NK-92 treated with Interleukin-12 subunit alpha and Interleukin-12 subunit beta, amount 100 ng/mL, for 24 hours (cell line): ENCODE measurements at places on chromosomes 13 and 19.
A peak's percentile ranks its signal among the peaks of the same experiment; 100 is the strongest.

DNA sequence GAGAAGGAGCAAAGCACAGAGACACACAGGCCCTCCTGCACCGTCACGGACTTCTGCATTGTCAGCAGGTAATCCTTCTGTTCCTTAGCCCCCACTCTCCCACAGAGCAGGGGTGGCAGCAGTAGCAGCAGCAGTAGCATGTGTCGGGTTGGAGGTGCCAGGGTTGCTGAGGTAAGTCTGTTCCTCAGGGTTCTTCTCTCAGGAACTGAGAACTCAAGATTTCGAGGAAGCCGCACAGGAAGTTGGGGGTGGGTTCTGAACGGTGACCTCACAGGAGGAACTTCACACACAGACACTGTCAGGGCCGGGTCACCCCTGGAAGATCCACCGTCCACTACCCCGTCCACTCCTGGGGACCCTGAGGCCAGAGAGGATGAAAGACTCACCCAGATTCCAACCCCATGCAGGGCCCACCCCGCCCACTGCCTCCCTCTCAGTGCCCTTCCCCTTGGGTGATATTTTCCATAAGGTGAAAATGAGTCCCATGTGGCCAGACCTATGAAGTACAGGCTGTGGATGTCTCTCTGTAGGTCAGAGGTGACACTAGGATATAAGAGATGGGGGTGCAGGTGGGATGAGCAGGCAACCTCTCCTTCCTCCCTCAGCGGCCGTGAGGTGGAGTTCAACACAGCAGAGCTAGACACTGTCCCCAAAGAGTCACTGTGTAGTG lies at the start of gene SIGLEC12:
Gene SIGLEC12, minus strand, starts transcription at position 207 of the 670 bp plus-strand sequence. Its CDS starts 67 bp downstream, at position 140.
- DNase-seq, result no peak

DNA sequence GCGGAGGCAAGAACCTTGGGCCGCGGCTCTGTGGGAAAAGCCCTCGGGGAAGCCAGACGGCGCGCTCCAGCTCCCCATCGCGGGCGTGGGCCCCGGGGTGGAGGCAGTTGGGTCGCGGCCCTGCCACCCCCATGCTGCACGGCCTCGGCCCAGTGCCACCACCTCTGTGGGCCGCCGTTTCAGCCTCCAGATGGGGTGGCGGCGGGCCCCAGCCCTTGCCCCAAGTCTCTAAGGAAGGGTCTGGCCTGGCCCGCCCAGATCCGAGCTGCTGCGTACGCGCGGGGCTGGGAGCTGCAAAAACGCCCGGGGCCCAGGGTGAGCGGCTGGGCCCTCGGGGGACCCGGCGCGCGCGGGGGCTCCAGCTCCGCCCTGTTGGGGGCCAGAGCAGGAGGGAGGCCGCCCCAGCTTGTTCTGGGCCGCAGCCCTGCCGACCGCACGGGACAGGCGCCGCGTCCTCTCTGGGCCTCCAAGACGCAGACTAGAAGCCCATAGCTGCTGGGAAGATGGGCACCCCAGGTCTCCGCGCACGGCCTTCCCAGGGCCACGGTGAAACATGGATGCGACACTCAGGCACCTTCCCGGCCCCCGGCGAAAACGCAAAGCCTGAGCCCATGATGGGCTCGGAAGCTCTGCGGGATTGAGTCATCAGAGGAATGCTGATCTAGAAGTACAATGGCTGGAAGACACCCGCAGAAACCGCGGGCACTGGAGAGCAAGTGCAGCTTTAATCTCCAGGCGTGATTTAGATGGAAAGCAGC lies 110.1 kb downstream of the KCTD15 start:
- DNase-seq, result no peak

DNA sequence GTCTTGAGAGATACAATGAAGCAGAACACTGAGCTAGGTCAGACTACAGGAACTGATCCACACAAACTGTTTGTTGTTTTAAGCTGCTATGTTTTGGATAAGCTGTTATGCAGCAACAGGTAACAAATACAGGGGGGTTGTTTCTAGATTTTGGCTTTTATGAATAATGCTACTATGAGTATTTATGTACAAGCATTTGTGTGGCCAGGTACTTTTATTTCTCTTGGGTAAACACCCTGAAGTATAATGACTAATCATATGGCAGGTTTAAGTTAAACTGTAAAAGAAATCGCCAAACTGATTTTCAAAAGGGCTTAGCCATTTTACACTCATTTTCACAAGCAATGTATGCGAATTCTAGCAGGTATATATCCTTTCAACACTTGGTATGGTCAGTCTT lies 166.0 kb downstream of the DNAJC3 start:
- DNase-seq, result no peak

GRCh38 chr13:99663908-99664307 lies 162.6 kb downstream of the TM9SF2 start:
- DNase-seq, result no peak

- DNase-seq, result no peak
Observed at GRCh38 chr13:76570510-76570971, 315.7 kb downstream of the KCTD12 start.

DNA sequence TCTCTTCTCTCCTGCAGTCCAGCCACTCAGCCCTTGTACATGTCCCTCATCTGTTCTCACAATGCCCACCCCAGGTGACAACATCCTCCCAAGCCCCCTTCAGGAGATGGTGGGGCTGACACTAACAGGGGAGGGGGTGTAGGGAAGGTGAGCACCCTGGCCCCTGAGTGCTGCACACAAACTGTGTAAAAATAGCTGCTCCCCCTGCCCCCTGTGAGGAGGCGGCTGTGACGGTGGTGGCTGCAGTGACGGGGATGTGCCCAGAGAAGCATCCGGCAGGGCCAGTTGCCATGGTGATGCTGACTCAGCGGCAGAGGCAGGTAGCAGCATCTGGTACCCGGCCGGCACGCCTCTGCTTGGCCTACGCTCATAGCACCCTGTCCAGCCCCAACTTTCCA lies 13.0 kb upstream of the JUND start:
- DNase-seq, result peak; percentile 35

- DNase-seq, result peak; percentile 48
Observed at GRCh38 chr19:13195678-13196077, 45.5 kb downstream of the IER2 start.

- DNase-seq, result peak; percentile 73
Observed at GRCh38 chr19:45424191-45425058, 708 bp upstream of the ERCC1 start.

GRCh38 chr19:10998045-10998533 lies 37.3 kb downstream of the SMARCA4 start:
- no peak for DNase-seq

- no peak for DNase-seq
Observed at GRCh38 chr13:52646967-52647366, 4.7 kb downstream of the HNRNPA1L2 start.

GRCh38 chr13:79939689-79940088 lies 401.2 kb downstream of the SPRY2 start:
- DNase-seq, result no peak

DNA sequence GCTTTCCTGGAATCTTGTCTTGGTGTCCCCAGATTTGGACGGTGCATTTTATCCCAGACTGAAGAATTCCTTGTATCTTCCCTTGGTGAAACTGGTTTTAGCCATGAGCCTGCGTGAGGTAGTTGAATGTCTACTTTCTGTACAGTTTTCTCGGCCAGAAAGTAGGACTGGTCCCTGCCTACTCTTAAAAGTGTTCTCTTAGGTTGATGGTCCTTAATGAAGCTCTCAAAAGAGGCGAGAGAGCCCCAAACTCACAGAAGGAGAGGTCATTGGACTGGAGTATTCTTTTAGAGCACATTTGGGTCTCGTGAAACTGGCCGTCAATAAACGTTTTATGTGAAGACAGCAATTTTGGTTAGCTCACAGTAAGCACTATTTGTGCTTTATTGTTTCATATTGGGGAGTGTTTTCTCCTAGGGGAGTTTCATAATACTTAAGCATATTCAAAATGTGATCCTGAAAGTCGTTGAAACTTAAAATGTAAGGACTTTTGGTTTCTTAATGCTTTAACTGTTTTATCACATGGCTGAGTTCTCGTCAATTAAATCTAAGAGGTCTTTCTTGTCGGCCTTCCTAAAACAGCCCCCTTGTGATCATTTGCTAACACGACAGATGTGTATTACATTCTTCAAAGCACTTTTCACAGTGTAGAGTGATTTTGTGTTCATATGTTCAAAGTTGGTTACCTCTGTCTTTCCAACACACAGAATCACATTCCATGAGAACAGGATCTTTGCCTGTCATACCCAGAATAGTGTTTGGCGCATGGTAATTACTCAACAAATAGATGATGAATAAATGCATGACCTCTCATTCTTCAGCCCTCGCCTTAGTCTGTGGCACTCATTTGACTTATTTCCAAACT lies 889 bp downstream of the GTF2F2 start:
- no peak for DNase-seq

- no peak for DNase-seq
Observed at GRCh38 chr19:7859831-7860713, 14.1 kb downstream of the PRR36 start.

DNA sequence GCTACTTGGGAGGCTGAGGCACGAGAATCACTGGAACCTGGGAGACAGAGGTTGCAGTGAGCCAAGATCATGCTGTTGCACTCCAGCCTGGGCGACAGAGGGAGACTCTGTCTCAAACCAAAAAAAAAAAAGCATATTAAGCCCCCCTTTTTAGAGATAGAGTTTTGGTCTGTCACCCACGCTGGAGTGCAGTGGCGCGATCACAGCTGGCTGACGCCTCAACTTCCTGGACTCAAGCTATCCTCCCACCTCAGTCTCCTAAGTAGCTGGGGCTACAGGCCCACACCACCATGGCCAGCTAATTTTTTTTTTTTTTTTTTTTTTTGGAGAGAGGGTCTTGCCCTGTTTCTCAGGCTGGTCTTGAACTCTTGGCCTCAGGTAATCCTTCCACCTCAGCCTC lies 34.2 kb upstream of the MAP3K10 start:
- DNase-seq, result peak; percentile 15

- no peak for DNase-seq
Observed at GRCh38 chr13:41601718-41602445, 144.5 kb downstream of the RGCC start.

- no peak for DNase-seq
Observed at GRCh38 chr13:107790397-107790796, 424.9 kb downstream of the LIG4 start.

- DNase-seq, result no peak
Observed at GRCh38 chr19:54343868-54344267, 4.9 kb upstream of the LILRA4 start.
